ENCODE measurements at places on chromosomes 13 and 19.

GRCh38 chr19:44694184-44694579 is 4.8 kb upstream of the CEACAM16 start:
- no peak for DNase-seq

DNA sequence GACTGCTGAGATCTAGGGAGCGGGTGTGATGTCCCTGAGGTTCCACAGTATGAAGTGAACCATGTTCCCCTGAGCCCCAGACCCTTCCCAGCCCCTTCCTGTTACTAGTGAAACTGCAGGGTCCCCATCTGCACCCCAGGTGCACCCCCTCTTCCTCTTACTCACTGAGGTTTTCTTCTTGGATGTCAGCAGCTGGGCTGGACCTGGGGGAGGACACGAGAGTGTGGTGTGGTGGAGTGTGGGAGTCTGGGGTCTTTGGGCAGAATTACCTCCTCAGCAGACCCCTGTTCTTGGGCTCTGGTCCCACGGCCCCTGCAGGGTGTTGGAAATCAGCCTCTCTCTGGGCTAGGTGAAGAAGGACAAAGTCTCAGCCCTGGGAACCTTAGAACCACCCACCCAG is 3.3 kb upstream of the LILRA6 start:
- DNase-seq, result no peak

DNA sequence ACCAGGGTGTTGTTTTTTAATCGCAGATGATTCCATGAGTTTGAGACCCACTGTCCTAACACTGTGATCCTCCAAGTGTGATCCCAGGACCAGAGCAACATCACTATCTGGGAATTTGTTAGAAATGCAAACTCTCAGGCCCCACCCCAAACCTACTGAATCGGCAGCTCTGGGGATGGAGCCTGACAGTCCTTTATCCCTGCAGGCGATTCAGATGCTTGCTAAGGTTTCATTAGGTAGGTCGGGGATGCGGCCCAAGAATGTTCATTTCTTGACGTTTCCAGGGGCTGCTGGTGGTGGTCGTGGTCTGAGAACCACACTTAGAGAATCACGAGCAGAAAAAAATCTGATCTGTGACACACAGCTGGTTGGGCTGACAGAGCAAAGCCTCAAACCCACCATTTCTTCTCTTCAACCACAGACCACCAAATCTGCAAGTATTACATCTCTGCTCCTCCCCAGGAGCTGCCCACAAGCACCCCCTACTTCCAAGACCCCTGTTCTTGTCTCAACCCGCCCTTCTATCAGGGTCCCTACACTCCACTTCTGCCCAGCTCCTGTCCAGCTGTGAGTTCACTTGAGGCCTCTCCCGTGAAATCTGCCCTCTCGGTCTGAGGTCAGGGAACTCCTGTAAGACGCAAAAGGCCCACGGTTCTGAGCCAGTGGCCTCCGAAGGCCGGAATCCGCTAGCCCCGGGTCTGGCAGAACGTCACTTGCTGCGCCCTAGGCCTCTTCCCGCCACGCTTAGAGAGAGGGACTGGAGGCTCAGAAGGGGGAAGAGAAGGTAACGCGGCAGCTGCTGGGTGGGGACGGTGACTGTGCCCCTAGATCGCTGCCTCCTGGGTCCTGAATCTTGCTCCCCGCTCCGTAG is 1.1 kb upstream of the FARP1 start:
- DNase-seq, result peak; percentile 28

DNA sequence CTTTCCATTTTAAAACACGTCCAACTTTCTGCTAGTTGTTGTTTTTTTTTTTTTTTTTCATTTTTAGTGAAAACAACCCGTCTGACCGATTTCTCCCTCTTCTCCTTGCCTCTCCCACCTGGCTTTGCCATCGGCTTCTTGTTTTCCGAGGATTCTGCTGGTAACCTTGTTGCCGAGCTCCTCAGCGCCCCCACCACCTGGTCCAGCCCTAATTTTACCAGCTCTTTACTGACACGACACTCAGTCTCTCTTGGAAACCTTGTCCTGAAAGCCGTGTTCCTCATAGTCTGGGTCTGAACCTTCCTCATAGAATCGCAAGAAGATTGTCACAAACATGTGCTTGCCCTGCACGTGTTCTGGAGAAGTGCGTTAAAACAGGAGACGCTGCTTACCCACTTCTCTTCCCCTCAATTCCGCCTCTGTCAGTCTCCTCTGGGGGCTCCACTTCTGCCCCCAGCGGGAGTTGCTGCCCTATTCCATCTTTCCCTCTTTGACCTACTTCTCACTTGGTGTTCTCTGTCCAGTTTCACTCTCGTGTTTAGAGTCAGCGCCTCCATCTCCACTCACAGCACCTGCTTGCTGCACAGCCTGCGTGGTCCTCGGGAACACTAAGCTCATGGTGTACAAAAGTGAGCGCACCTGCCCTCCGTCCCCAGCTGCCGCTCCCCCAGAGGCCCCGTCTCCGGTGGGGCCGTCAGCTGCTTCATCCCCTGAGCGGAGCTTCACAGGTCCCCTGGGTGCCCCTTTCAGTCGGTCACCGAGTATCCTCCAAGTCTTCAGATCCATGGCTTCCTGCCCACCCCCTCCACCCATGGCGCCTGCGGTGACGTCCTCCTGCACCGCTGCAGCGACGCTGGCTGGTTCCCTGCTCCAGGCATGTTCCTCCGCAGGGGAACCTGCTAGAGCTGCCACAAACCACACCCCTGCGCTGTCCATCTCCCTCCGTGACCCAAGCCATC is 65.1 kb downstream of the TM9SF2 start:
- DNase-seq, result no peak

DNA sequence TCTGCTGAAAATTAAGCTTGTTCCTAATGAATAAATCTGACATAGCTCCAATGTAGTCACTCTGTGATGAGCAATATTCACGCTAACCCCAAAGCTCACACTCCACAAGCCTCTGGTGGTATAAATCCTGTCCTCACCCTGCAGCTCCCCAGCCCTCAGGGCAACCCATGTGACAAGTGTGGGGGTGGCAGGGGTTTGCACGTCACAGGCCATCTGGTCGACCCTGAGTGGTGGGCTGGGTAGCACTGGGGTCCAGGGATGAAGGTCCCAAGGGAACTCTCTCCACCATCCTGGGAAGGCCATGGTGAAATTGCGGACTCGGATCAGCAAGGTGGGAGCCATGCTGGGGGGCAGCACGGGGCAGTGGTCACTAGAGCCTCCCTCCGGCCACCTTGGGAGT is 100.0 kb upstream of the SOX1 start:
- DNase-seq, result no peak

DNA sequence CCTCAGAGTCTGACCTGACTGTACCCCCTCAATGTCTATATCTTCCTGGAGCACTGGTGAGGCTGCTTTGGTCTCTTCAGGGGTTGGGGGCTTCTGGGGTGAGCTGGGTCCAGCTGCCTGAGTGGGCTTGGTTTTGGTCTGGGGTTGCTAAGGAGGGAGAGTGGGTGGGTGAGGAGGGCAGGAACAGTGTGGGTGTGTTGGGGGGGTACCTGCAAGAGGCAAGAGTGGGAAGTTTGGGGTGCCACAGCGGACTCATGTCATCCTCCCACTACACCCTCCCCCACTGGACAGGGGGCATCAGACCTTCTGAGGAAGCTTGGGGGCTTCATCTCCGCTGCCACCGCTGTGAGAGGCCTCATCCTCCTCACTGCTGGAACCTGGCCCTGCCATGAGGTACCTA is 13.6 kb downstream of the ZNF575 start:
- no peak for DNase-seq

- no peak for DNase-seq
Observed at GRCh38 chr19:50308991-50309390, 20.2 kb downstream of the KCNC3 start.

DNA sequence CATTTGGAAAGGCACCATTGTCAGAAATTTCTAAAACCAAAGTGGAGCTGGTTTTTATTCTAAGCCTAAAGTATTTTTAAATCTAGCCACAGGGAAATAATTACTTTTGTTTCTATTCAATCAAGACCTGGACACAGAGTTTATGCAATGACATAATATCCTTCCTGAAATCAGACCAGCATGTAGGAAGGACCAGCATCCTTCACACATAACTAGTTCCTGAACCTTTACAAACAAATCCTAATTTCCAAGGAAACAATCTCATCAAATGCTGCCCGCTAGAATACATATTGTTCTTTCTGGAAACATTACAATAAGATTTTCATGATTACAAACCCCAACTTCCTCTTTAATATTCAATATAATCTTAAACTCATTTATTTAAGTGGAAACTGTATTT is 1.5 kb downstream of the STARD13 start:
- DNase-seq, result no peak

DNA sequence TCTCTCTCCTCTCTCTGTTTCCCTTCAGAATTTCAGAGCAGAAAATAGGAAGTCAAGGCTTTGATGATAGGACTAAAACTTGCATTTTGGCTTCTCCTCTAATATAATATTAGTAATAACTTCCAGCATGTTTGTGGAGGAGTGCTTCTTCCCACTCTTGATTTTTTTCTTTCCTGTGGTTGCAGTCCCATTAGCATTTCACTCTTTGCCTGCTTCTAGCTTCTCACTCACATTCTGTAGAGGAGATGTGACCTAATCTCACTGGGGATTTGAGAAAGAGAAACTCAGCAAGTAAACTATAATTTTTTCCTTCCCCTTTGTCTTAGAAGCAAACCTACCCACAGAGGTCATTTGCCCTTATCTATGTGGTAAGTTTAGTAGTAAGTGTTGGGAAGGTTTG is 169.4 kb upstream of the HTR2A start:
- no peak for DNase-seq

- no peak for DNase-seq
Observed at GRCh38 chr13:113299951-113300350, 2.9 kb downstream of the LAMP1 start.

- DNase-seq, result peak; percentile 57
Observed at GRCh38 chr13:93226623-93227279, at the start of gene GPC6. Gene GPC6, plus strand, starts transcription at chr13:93226807.

- DNase-seq, result no peak
Observed at GRCh38 chr13:97306645-97307044, 84.5 kb downstream of the MBNL2 start.

GRCh38 chr13:101258071-101258470 is 158.2 kb downstream of the NALCN start:
- DNase-seq, result no peak

DNA sequence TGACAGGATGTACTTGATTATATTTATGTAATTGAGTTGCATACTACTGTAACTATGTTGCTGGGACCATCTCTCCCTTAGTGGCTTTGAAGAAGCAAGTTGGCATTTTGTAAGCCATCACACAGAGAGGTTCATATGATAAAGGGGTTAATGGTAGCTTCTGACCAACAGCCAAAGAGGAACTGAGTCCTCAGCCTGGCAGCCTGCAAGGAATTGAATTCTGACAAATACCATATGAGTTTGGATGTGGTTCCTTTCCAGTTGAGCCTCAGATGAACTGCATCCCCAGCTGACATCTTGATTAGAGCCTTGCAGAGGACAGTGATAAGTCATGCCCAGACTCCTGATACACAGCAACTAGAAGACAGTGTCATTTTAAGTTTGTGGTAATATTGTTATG is 8.6 kb upstream of the MYCBP2 start:
- DNase-seq, result no peak

- DNase-seq, result no peak
Observed at GRCh38 chr13:79593121-79593520, 112.2 kb downstream of the NDFIP2 start.

DNA sequence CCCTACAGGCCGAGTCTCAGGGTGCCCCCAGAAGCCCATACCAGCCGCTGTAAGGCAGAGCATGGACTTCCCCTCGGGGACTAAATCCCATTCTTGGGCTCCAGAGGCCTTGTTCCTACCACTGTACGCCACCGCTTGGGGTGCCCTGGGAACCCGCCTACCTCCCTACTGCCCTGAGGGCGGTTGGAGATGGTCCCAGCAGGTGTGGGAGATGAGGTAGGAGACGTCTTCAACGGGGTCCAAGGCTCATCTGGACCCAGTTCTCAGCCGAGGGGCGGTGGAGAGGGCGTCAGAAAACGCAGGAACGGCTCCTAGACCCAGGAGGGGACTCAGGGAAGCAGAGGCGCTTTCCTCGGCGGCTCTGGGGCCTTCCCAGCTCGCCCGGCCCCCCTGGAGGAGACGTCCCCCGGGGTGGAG is 833 bp upstream of the ZIK1 start:
- DNase-seq, result no peak

- no peak for DNase-seq
Observed at GRCh38 chr19:12521996-12522395, 29.3 kb downstream of the ZNF564 start.

All from anterior cingulate cortex (tissue), 58 donors.